ENCODE measurements at places on chromosomes 5 and 9.

DNA sequence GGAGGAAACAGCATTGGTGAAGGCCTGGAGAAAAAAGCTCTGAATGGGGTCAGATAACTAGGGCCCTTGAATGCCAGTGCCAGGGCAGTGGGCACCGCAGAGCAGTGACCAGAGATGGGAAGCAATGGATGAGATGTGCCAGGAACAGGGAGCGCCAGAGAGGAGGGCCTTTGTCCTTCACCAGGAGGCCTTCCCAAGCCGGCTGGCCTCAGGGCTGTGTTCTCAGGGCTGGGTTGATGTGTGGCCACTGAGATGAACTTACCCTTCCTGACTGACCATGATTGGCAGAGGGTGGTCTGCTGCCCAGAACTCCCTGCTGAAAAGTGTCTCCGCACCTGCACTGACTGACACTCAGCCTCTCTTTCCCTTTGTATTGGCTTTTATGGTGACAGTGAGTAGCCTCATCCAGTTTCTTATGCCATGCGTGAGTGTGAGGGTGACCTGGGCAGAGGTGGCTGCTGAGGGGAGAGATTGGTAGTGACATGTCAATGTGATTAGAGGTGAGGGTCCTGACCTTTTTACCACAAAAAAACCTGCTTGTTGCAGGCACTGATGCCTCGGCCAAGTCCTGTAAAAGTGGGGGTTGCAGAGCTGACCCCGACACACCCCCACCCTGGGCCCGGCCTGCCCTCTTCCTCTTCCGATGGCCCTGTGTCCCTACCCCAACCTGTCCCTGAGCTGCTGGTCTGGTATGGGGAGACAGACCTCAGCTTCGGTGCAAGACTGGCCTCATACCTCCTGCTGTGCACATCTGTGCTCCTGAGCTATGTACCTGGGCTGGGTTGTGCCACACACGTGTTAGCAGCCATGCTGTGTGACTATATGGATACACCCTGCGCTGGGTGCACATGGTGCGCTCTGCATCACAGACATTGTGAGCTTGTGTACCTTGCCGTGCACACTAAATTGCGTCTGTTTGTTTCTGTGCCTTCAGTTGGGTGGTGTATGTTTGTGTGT is 57.1 kb upstream of the PSD2 start:
- no peak for DNase-seq

DNA sequence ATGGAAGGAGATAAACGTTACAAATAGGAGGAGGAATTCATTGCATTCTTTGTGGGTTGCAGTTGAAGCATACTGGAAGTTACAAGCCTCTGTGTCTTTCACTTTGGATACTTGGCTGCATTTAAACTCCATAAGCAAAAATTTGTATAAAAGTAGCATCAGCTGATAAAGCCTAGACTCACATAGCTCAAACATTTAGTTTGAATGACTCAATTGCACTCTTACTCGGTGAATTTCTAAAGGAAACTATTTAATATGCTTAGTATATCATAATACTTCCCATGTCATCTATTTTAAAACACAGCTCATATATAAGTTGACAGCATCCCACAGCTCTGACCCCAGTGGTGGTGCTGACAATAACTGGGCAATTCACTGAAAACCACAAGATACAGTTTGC is 596.6 kb upstream of the ZNF608 start:
- no peak for DNase-seq

- DNase-seq: no peak
Observed at GRCh38 chr9:105259731-105260612, 15.5 kb downstream of the SLC44A1 start.

DNA sequence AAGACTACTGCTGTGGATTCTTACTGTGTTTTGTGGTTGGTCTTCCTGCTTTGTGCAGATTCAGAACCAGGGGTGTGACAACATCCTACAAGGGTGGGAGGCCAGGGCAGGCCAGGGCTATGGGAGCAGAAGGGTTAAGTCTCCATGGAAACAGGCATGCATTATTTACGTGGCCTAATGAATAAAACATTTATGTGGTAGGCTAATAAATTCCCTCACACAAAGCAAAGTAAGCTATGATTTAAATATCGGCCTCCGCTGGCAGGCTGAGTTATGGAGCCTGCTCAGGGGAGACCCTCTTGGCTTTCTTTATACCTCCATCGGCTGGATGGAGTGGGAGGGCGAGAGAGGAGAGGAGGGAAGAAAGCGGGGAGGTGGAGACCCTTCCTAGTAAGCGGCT is 230.3 kb upstream of the MVB12B start:
- no peak for DNase-seq

GRCh38 chr5:68557162-68557936 is 341.8 kb downstream of the PIK3R1 start:
- DNase-seq: no peak

- DNase-seq: no peak
Observed at GRCh38 chr5:1797855-1798254, 1.8 kb downstream of the MRPL36 start.

GRCh38 chr9:14179449-14179848 is 134.5 kb downstream of the NFIB start:
- no peak for DNase-seq

- no peak for DNase-seq
Observed at GRCh38 chr5:110785356-110785755, 46.5 kb downstream of the SLC25A46 start.

GRCh38 chr9:124218438-124218982 is 39.2 kb upstream of the NEK6 start:
- DNase-seq: no peak
